Activated CD4-positive, alpha-beta T cell treated with anti-CD3 and anti-CD28 coated beads for 4 hours (primary cell): ENCODE measurements at places on chromosomes 16 and 17.

- no peak for DNase-seq
These were observed 2.0 kb downstream of the CRYM start for GRCh38 chr16:21276090-21276489.

DNA sequence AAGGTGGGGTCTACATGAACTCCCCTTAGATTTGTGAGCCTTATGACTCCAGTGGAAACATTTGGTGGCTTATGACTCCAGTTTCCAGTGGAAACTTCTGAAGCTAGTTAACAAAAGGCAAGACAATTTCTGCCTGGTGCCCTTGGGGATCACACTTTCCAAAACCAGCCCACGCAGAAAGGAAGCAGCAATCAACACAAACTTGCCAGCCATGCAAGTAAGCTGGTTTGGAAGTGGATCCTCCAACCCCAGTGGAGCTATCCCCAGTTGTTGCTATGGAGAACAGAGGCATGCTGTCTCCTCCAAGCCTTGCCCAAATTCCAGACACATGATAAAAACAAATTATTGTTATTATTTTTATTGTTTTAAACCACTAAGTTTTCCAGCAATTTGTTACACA lies 130.9 kb downstream of the CDH11 start:
- DNase-seq: no peak

DNA sequence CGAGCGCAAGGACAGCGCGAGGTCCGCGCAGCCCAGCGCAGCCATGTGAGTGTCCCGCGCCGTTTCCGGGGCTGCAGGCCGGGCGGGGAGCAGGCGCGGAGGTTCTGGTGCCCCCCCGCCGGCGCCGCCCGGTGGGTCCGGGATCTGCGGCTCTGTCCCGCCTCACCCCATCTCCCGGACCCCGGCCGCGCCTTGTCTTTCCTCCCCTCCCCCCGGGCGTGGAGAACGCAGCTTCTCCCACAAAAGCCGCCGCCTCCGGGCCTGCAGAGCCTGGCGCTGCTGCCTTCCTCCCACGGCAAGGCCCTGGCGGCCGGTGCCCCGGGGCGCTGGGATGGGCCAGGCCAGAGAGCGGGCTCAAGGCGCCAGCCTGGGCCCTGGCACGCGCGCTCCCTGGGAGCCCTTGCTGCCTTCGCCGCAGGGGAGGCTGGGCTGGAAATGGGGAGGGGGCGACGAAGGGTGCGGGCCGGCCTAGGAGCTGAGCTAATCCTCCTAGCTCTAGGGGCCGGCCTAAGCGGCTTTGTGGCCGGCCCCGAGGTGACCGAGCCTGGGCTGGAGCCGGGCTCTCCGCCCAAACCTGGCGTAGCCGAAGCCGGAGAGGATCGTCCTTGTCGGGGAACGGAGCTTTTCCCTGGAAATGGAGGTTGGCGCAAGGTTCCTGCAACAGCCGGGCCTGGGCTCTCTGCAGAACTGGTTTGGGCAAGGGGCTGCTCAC lies 397 bp downstream of the RIPOR1 start:
- no peak for DNase-seq

- no peak for DNase-seq
These were observed 36.8 kb upstream of the CES5A start for GRCh38 chr16:55912022-55912421.

- DNase-seq: peak; percentile 57
These were observed 28.8 kb upstream of the GINS2 start for GRCh38 chr16:85717393-85718152.

- peak; percentile 44 for DNase-seq
These were observed at the start of gene MRC2 for GRCh38 chr17:62627219-62627903. Gene MRC2, plus strand, starts transcription at chr17:62627670. Its CDS starts 133 bp downstream, at chr17:62627803.

GRCh38 chr17:72448019-72448418 lies 327.2 kb downstream of the SOX9 start:
- DNase-seq: no peak

DNA sequence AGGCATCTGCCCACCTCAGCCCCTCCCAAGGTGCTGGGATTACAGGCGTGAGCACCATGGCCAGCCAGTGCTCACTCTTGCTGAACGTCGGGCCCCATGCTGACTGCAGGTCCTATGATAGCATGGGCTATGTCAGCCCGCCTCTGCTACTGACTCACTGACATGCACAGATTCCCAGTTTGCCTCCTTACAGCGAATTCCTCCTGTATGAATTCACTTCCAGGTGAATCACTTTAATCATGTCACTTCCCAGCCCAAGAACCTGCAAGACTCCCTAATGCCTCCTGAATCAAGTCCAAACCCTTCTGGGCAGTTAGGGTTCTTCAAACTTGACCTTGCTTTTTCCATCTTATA lies 16.1 kb upstream of the UBTF start:
- no peak for DNase-seq

- DNase-seq: no peak
These were observed 111.9 kb downstream of the XYLT1 start for GRCh38 chr16:17358846-17359245.

DNA sequence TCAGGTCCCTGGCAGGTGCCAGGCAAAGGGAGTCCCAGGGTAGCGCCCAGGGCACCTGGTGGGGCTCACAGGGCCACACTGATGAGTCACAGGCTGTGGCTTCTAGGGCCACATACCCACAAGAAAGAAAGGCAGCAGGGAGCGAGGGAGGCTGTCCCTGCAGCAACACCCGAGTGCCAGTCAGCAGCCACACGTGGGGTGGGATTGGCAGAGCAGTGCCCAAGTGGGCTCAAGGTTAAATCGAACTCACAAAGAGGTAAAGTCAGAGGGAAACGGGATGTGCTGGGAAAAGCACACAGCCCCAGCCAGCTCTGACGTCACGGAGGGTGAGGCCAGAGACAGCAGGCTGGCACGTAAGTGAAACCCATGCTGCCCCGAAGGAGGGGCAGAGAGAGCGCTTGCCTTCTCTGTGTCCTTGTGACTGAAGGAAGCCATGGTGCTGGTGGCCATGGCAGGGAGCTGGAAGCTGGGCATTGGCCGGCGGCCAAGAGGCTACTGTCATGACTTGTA lies 33.8 kb downstream of the FA2H start:
- no peak for DNase-seq

- no peak for DNase-seq
These were observed 17.9 kb downstream of the KPNA2 start for GRCh38 chr17:68053231-68054013.

DNA sequence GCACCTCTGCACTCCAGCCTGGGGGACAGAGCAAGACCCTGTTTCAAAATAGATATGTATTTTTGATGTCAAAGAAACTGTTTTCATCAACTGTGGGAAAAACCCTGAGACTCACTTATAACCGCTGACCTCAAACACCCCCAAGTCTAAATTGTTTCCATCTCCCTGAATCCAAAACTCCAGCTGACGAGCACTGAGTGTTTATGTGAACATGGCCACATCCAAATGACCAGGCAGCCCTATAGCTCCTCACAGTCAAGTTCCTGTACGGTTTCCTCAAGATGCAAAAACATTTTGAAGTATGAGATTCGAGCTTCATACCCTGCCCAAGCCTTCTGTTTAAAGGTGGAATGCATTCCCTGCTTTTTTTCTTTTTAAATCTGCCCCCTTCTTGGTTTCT lies 45.3 kb upstream of the ZCCHC14 start:
- DNase-seq: no peak

DNA sequence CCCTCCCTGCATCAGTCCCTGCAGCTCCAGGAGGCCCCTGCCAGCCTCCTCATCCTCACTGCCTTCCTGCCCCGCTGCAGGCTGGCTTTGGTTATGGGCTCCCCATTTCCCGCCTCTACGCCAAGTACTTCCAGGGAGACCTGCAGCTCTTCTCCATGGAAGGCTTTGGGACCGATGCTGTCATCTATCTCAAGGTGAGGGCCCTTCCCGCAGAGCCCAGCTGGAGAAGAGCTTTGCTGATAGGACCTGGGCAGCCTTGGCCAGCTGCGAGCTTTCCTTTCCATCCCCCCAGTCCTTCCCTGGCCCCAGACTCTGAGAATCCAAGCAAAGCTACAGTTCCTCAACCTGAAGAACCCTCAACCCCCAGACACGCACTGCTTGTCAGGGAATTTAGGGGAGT lies 14.1 kb downstream of the PDK2 start:
- no peak for DNase-seq

GRCh38 chr17:62309396-62309795 lies 71.0 kb upstream of the EFCAB3 start:
- DNase-seq: no peak

DNA sequence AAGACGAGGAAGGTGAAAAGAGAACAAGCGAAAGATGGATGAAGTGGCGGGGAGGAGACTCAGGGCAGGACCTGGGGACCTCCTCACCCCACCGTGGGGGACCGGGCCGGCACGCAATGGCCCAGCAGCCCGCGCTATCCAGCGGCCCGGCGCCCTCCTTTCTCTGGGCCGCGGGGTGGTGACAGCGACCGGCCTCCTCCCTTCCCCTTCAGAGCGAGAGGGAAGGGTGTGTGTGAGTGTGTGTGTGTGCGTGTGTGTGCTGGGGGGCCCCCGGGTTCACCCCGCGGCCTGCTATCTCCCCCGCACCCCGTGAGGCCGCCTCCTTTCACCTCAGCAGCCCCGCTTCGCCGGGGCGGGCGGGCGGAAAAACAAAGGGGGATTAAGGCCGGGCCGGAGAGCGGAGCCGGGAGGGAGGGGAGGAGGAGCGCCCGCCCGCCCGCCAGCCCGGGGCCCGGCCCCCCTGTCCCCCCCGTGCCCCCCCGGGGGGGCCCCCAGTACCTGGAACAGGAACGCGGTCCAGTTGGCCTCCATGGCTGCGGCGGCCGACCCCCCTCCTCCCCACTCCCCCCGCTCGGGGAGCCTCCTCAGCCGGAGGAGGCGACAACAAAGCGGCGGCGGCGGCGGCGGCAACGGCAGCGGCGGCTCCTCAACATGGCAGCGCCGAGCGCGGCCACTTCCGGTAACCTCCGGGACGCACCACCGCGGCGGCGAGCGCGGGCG lies at the start of gene VEZF1:
VEZF1 (minus strand) TSS at position 674 of the 720 bp plus-strand sequence; CDS start at position 531, 143 bp downstream.
- peak; percentile 78 for DNase-seq

- no peak for DNase-seq
These were observed 287.9 kb downstream of the FTO start for GRCh38 chr16:53991754-53992378.

DNA sequence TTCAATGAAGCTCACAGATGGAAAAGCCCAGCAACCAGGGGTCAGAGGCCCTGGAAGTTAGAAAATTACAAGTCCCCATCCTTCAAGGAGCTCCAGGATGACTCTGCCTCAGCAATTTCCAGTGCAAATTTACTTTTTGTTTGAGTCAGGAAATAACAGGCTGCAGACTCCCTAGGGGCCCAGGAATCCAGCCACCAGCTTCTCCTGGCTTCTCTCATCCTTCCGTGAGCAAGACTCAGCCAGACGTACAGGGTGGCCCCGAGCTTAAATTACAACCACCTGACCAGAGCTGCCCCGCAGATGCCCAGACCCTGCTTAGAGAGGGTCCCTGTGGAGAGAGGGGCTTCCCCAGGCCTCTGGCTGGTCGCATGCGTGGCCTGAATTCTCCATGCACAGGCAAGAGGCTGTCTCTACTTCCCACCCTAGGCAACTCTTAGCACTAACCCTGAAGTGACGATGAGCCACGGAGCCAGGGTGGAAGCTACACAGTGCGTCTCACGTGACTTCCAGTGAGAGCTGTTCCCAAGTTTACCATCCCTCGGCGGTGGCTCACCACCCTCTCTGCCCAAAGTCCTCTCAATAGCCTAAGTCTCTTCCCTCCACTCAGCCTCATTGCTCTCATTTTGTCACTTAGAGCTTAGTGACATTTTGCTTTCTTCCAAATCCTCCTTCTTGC lies 27.1 kb downstream of the GPR142 start:
- no peak for DNase-seq

GRCh38 chr17:16506188-16506587 lies 14.2 kb upstream of the LRRC75A start:
- no peak for DNase-seq

GRCh38 chr16:81885976-81886586 lies 107.0 kb downstream of the PLCG2 start:
- DNase-seq: no peak

- peak; percentile 12 for DNase-seq
These were observed 219.2 kb downstream of the C16orf78 start for GRCh38 chr16:49592546-49593423.

DNA sequence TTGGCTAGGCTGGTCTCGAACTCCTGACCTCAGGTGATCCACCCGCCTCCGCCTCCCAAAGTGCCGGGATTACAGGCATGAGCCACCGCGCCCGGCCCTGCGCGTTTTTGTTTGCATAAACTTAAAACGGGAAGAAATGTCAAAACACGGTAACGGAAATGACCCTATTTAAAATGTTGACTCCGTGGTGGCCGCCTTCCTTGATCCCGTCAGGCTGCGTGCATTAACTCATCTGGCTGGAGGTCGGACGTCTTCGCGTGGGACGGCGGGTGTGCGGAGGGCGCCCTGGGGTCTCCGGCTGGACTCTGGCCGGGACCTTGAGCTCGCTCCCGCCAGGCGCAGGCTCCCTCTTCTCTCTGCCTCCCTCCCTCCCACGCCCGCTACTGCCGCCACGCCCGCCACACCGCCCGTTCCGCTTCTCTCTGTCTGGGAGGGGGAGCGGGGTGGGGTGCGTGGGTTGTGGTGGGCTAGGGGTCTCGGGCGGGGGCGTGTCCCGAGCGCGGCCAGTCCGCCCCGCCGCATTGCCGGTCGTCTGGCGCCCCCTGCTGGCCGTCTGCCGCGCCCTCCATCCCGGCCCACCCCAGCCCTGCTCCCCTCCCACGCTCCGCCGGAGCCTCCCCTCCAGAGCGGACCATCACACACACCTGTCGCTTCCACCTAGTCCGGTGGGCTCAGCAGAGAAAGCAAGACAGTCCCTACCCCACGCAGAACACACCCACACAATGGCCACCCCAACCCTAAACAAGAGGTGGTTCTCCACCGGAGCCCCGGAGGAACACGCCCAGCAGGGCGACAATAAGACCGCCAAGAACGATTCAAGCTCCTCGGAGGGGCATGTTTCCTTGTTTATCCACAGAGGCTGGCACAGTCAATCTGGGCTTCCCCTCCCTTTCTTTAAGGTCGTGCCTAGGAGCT lies 1.2 kb upstream of the CCDC42 start:
- DNase-seq: peak; percentile 76

DNA sequence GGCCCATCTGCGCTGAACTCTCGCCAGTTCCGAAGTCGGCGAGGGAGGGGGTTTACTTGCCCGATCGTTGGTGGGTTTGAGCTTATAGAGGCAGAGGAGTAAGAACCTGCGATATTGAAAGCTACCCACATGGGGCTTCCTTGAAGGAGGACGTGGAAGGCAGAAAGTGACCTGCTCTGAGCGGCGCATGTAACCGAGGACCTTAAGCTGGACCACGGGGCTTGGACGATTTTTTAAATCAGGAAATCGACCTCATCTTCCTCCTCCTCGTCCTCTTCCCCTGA lies 2.0 kb downstream of the PRAC2 start:
- no peak for DNase-seq

DNA sequence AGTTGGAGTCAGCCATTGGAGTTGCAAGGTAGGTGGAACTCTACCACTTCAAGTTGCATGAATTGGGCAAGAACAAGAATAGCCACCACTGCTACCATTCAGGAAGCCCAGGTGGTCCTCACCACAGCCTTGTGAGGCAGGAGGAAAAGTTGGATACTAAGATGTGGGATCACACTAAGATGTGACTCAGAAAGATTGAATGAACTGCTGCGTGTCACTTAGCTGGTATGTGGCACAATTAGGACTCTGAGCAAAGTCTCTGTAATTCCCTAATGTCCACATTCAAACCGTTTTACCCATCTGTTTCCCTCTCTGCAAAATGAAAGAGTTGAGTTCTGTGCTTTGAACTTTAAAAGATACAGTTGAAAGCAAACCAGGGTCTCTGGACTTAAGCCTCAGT lies 44.7 kb upstream of the HS3ST3A1 start:
- DNase-seq: no peak

GRCh38 chr16:924063-924462 lies 46.7 kb downstream of the LMF1 start:
- no peak for DNase-seq
